ENCODE measurements at places on chromosomes 2 and 18. TPM values are rescaled to one million over a fixed set of nuclear protein-coding genes. Genes with fewer than 3 reads are reported as not detected.
A peak's percentile ranks its signal among the peaks of the same experiment; 100 is the strongest.

The CCDC74A gene
- total RNA-seq, result 4.7 TPM

The CTNNA2 gene
- total RNA-seq, result not detected

- peak; percentile 80 for DNase-seq
Observed at GRCh38 chr2:208064220-208064961, 39.1 kb upstream of the PLEKHM3 start.

The ANKMY1 gene
- 5.8 TPM for total RNA-seq

DNA sequence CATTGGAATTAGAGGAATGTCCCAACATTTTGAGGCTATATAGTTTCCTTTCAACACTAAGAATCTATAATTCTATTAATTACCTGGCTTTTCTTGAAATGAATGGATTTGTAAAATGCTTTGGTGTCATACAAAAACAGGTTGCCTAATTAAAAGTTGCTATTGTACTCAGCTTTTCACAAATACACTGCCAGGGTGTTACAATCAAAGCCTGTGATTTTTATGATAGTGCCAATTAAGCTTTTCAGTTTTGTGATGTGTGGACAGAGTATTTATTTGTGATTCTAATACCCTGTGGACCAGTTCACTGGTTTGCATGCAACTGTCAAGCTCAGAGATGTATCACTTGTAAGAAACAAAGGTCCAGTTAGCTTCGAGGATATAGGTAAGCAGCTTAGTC lies 71.8 kb downstream of the NAB1 start:
- DNase-seq, result no peak

DNA sequence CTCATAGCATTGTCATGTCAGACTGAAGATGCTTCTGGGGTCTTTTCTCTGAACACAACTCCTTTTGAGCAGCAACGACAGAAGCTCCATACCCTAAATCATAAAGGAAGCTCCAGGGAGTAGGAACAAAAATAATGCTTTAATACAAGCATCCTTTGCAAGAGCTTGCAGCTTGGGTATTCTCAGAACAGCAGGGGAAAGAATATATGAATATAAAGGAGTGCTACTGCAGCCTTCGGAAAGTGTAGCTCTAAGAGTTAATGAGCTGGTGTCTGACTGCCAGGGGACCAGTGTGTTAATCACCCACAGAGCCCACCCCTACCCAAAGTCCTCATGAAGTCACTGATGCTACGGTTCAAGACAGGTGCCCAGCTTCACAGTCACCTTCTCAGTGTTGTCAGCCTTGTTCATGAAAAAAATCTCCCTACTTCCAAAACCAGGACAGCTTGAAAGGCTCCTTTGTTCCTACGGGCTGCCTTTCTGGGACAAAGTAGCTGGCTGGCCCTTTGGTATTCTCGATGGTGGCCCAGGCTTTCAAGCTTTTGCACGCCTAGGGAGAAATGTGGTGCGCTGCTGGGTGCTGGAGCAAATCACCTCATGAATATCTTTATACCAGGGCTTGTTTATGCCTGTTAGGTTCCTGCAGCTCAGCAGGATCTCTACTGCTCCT lies 259.7 kb downstream of the CMPK2 start:
- no peak for DNase-seq

The HJURP gene
- 27.2 TPM for total RNA-seq

GRCh38 chr2:171893196-171893823 lies 734 bp downstream of the SLC25A12 start:
- DNase-seq, result peak; percentile 26

GRCh38 chr2:165239230-165239629 lies at the start of gene SCN2A:
Gene SCN2A (plus strand): TSS chr2:165239414. CDS start chr2:165295824, 56,410 bp downstream.
- peak; percentile 51 for DNase-seq

GRCh38 chr2:74286725-74287124 lies 56.5 kb downstream of the SLC4A5 start:
- no peak for DNase-seq

The DSG4 gene
- not detected for total RNA-seq

DNA sequence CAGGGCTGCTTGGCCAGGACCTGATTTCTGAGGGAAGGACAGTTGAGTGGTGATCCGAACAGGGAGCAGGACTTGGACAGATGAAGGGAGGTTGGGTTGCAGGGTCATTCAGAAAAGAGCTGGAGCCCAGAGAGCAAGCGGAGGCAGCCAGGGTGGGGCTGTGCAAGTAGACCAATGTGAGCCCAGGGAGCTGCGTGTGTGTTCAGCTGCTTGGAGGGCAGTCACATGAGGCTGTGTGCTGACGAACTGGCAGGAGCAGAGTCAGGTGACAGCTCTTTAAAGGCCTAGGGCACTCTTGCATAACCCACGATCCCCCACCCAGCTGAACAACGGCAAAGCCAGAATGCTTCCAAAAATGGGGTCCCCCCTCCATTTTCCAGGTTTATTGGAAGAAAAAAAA lies 4.6 kb upstream of the MLPH start:
- DNase-seq, result peak; percentile 95

The SPEG gene
- 48.8 TPM for total RNA-seq

DNA sequence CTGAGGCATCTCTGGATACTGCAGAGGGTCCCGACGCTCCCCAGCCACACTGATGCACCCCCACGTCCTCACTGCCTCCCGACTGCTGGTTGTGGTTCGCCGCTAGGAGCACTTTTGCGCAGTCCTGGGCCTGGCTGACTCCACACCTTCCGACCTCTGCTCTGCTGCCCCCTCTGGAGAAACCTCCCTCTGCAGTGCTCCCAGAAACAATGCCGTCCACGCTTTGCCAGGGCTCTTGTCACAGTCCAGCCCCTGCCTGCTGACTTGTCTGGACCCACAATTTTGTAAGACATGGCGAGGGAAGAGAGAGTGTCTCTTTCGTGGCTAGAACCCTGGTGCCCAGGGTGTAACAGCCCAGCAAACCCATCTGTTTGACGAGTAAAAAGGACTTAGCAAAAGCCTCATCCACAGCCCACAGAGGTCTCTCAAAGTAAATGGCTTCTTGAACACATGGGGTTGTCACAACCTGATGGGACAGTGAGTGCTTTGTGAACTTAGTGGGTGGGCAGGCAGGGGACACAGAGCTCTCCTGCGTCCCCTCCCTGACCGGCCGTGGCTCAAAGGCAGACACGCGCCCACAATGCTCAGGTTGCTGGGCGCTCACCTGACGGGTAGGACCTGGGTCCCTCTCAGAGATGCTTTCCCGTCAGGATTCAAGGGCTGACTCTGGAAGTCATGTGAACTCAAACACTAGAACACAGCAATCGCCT lies 4.0 kb downstream of the COPS9 start:
- DNase-seq, result no peak

- DNase-seq, result no peak
Observed at GRCh38 chr2:42030200-42030759, 17.5 kb upstream of the PKDCC start.

DNA sequence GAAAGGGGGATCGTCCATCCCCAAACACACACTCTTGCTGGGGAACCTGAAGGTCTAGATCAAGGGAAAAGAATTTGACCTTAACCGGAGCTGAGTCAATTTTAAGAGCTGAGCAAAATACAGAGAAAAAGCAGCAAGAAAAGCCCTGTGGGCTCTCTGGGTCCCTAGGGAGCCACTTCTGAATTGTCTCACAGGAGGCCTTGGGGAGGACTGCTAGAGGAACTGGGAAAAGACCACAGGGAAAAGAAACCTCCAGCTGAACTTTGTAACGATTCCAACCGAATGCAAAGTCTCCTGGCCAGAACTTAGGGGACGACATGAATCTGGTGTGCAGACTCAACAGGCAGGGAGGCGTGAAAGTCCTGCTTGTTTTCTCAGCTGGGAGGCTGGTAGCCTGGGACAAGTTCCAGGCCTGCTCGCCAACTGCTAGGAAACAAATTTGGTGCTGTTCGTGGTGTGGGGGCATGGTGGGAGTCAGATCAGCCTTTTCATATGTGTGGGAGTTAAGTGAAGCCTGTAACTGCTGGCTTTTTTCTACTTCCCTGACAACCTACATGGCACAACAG lies 644.6 kb upstream of the CNTNAP5 start:
- no peak for DNase-seq

DNA sequence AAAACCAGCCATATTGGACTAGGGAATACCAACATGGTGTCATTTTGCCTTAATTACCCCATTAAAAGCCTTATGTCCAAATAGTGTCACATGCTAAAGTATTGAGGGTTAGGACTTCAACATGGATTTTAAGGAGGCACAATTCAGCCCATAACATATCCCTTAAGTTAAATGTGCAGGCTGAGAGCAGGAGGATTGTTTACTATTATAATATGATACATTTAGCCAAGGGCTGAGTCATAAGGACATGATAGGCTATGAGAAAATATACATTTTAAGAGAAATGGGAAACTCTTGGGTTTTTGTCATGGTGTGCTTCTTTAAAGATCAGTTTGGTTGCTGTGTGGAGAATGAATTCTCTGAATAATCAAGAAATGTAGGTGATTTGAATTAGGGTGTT lies 136.8 kb downstream of the RDH14 start:
- no peak for DNase-seq

The C2orf66 gene
- total RNA-seq, result not detected

The EPAS1 gene
- total RNA-seq, result 132 TPM

DNA sequence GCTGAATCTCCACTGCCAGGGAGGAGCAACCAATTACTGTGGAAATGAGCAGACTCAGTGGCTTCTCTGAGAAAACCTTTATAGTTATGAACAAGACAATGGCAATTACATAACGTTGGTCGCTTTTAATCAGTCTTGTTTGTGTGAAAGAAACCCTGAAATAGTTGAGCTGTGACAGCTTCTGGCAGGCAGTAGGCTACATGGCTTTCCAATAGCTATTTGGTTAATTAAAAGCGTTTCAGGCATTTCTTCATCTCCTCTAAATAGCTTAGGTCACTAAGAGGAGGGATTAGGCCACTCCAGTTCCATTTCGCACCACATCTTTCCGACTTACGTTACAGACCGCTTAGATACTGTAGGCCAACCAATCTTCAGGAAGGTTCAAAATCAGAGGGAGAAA lies 794.4 kb upstream of the ID2 start:
- no peak for DNase-seq

DNA sequence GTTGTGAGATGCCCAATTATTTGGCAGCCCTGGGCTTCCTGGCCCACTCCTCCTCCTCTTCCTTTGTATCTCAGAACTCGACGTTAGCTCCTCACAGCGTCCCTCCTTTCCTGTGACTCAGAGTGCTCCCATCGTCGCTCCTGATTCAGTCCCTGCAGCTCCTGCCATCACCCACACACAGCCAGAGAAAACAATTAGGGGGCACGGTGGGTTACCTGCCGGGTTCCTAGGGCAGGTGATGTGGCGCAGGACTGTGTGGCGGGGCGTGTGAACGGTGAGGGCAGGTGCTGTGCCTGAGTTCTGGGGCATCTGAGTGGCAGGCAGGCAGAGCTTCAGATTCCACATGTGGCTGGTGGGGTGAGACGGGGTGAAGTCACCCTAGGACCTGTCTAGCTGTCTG lies 42.6 kb downstream of the GLI2 start:
- no peak for DNase-seq

- DNase-seq, result no peak
Observed at GRCh38 chr2:231461516-231461971, 2.7 kb downstream of the NCL start.

DNA sequence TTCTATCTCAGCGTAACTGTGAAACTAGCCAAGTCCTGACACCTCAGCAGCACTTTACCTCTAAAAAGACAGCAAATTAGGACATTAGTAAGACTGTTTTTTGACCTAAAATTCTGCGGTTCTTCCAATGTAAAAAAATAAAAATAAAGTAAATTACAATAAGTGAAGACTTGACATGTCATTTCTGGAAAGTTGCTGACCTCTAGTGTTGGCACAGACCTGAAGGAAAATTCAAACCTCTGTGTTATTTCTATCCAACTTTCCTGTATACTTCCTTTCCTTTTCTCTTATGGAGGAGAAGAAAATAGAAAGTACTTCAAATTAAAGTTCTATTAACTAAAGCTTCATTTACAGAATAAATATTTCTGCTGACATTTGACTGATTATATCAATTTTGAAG lies 110.6 kb downstream of the TMEM182 start:
- DNase-seq, result no peak

DNA sequence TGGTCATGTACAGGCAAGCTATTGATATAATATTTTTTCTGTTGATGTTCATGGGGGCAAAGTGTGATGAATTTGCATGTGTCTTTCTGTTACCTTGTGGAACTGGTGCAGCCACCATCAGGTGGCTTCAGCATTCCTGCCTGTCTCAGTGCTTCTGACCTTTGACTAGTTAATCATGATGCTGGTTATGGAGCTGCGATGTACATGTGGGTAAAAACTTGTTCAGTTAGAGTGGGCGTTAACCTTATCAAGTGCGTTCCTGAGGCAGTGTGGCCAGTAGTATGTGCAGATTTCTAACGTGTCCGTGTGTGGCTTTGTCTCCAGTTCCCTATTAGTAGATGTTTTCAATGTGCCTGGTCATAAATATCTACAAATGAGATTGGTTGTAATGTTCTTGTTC lies 127.4 kb upstream of the ZSWIM2 start:
- DNase-seq, result no peak

GRCh38 chr2:232204457-232204931 lies 174.1 kb upstream of the ALPP start:
- peak; percentile 33 for DNase-seq

DNA sequence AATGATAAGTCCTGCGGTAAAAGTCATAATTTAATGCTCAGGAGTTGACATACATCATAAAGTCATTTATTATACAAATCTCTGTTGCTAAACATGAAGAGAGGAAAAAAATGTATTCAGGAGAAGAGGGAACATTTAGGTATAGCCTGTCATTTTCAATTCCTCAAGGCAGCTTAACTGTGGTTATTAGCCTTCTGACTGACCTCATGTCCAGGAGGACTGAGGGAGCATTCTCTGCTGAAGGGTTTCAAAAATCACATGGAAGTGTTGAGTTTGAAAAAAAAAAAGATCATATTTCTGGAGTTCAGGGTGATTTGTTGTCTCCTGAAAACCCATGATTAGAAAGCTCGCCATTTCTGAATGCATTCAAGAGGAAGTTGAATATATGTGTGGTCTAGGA lies 1371.1 kb upstream of the LRRTM1 start:
- no peak for DNase-seq

DNA sequence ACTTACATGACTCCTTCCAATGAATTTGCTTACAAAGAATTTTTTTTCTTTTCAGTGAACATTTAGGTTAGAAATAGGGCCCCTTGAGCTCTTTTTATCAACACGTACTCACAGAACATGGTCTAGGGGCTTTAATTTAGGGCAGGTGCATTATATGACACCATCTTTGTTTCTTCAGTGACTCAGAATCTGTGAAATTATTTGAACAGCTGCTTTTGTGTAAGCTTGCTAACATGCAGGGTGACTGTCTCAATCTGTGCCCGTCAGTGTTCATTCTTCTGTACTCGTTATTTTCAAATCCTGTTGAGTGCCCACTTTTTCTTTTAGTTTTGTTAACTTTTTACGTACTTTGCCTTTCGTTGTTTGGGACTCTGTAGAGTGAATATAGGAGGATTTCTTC lies 52.8 kb upstream of the CABYR start:
- DNase-seq, result no peak
